NCI-H526 treated with DMSO at 0.1 percent for 48 hours (cell line): ENCODE measurements at places on chromosomes 3 and 15.

DNA sequence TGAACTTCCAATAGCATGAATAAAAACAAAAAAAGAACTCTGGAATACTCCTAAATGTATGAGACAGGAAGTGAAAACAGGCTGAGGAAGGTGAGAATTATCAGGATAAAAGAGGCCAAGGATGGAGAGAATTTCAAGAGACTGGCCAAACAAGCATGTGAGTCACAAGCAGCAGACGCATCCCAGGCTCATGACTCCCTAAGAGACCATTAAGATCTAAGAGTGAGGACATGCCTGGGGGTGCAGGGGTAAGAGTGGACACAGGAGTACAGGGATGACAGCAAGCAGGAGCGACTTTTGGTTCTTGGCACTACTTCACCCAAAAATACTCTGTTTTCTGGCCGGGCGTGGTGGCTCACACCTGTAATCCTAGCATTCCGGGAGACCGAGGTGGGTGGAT lies 7.1 kb downstream of the SCAMP2 start:
- no peak for DNase-seq

- DNase-seq: no peak
Observed at GRCh38 chr3:60555686-60556354, 695.4 kb downstream of the FHIT start.

GRCh38 chr3:16146015-16146730 lies 28.3 kb upstream of the GALNT15 start:
- no peak for DNase-seq

GRCh38 chr3:153628591-153628990 lies 466.6 kb downstream of the RAP2B start:
- no peak for DNase-seq

DNA sequence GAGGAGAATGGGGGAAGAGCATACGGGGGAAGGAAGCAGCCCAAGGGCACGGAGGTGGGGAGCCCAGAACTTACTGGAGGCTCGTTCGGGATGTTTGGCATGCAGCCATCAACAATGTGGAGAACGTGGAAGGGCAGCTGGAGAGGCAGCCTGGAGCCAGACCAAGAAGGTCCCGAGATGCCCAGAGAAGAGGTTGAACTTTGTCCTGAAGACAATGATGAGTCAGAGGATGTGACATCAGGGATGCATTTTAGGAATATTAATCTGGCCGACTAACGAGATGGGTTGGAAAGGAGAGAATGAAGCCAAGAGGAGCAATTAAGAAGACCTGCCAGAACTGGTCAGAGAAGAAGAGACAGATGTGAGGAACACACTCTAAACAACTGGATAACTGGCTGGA lies 98.2 kb downstream of the SRGAP3 start:
- DNase-seq: no peak

- DNase-seq: no peak
Observed at GRCh38 chr3:76362643-76363042, 577.3 kb upstream of the ZNF717 start.

DNA sequence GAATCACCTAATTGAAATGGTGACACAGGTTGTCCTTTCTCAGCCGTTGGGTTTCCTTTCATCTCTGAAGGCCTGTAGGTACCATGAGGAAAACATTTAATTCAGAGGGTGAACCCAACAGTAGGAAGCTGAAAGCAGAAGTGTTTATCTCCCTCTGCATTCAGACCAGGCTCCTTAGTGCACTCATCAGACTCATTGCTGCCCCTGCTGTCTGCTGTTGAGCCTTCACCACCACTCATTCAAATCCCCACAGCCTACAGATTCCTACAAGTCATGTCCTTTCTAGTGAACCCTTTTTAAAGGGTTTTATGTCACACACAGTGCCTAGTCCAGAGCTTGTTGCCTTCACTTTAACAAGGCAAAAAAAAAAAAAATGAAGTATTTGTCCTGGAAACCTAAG lies 13.4 kb downstream of the WDR48 start:
- peak; percentile 35 for DNase-seq

- no peak for DNase-seq
Observed at GRCh38 chr3:113245761-113246161, 34.4 kb downstream of the BOC start.

DNA sequence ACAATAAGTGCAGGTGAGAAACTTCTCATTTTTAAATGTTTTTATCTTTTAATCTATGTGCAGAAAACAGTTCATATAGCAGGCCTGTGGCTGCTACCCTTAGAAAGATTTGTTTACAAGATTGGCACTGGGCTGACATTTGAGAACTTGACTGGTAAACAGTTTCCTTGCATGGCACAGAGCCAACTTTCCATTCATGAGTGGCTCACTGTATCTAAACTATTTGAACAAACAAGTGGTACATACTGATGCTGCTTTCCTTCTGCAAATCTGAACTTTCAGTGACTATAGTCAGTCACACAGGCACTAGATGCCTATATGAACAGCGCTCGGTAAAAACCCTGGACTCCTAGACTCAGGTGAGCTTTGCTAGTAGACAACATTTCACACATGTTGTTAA lies 6.3 kb upstream of the GTPBP8 start:
- DNase-seq: no peak
